ENCODE measurements at places on chromosomes 6 and 20. TPM values are rescaled to one million over a fixed set of nuclear protein-coding genes. Genes with fewer than 3 reads are reported as not detected.

DNA sequence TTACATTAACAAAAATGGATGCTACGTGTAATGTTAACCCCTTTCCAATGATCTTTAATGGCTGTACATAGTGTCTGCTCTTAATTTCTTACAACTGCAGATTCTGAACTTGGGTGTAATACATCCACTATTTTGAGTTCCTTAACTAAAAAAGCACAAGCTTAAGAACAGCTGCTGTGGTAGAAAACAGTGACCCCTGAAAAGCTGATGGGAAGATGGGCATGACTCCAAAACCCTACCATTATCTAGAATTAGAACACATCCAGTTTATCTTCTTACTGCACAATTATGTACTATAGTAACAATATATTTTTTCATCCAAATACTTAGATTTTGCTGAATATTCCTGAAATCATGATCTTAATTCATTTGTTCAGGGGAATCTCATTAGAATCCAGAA, 49.3 kb downstream of the LYRM4 start:
- H3K4me3 ChIP-seq: no peak overlapping the region
- no peak for DNase-seq
- no peak overlapping the region for H3K27ac ChIP-seq
- H3K4me1 ChIP-seq: no peaks in the 10 kb centered on the region
- H3K27me3 ChIP-seq: no peaks in the 10 kb centered on the region

GRCh38 chr6:28988536-28989311, 16.4 kb downstream of the ZNF311 start:
- peak; percentile 43 for DNase-seq
- peak overlapping the region; percentile 21 for H3K4me3 ChIP-seq
- H3K27ac ChIP-seq: no peak overlapping the region
- H3K27me3 ChIP-seq: no peaks in the 10 kb centered on the region

DNA sequence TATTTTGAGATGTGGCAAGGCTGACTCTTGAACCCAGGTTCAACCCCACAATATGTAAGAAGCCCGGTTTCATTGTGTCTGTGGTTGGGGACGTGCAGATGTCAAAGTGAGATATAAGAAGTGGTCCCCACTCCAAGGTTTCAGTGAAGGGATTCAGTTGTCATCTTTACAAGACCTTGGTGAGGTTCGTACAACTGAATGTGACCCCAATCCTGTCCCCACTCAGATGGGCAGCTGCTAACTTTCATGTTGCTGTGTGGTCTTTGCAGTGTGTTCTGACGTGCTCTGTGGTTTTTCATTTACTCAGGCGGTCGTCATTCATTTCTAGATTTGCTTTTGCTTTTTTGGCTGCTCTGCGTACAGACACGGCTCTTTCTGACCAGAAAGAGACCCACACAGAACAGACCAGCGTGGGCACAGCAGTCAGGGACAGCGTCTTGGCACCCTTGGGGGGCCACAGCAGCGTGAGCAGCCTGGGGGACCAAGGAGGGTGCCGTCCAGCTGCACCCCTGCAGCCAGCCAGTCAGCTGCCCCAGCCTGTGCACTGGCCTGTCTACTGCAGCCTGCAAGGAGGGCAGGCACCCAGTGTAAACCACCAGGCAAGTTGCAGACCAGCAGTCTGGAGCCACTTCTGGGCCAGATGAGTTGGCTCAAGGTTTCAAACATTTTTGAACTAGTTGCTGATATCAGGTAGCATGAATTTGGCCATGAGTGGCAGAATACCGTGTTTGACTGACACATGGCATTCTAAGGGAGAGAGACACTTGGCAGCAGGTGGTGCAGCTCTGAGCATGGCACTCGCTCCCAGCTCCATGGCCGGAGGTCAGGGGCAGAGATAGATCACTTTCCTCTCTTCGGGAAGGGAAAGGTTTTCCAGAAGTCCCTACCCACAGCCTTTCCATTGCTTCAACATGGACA, 49.4 kb upstream of the IRF4 start:
- no peaks in the 10 kb centered on the region for H3K36me3 ChIP-seq
- H3K27ac ChIP-seq: no peak overlapping the region
- no peak overlapping the region for H3K4me3 ChIP-seq
- DNase-seq: no peak

SAMD3 gene
- polyA plus RNA-seq: not detected

APOBEC2 gene
- 80.7 TPM for polyA plus RNA-seq

All from psoas muscle (tissue), 8 donors.